Hippocampal formation (tissue), 2 donors: ENCODE measurements at places on chromosomes 11 and 22.

DNA sequence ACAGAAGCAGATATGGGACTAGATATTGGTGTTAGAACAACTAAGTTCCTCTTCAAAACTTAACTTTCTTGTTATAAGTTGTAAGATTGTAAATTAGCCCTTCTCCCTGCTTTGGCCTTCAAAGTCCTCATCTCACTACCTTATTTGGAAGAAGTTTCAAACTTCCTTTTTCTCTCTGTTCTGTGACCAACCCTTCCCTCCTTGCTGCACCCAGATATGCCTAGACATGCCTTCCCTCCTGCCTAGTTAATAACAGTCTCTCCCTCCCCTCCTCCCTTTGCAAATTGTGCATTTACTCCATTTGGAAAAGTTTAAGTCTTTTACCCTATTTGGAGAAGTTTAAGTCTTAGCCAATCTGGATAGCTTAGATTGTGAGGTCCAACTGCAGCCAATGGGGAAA is 4.9 kb downstream of the OR52K2 start:
- no peak for DNase-seq

- no peak for DNase-seq
Observed at GRCh38 chr22:29062286-29062821, 723 bp upstream of the C22orf31 start.

- no peak for DNase-seq
Observed at GRCh38 chr22:38504731-38505540, 1.2 kb downstream of the DDX17 start.

DNA sequence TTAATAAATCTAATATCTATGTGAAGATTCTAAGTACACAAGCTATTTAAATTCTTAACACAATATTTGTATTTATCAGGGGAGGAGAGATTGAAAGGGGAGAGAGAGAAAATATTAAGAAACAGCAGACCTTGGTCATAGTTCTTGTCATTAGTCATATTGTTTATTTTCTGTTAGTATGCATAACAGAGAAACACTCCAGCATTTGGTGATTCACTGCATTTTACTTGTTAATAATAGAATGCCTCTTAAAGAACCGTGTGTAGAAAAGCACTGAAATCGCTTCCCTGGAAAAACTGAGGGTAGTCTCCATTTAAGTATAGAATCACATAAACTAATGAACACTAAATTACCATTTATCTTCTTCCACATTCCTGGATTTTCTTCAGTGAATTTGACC is 122.7 kb upstream of the TRPC6 start:
- DNase-seq, result no peak

- DNase-seq, result no peak
Observed at GRCh38 chr11:44550123-44550522, 15.3 kb upstream of the CD82 start.

- no peak for DNase-seq
Observed at GRCh38 chr22:28715611-28716010, 26.0 kb downstream of the CHEK2 start.
